ENCODE measurements at places on chromosomes 11 and 22.

DNA sequence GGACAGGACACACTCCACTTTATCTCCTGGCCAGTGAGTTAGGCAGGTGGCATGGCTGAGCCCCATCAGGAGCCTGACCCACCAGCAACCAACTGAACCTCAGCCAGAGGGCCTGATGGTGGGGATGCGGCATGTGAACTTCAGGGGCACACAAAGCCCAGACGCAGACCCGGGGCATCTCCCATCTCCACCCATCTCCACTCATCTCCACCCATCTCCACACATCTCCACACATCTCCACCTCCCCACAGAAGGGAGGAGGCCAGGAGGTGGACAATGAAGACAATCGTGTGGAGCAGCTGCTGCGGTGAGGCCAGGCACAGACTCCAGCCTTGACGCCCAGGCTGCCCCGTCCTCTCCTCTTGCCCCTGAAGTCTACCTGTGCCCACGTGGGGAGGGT, 340.8 kb downstream of the CTTN start:
- no peak for ATAC-seq
- no peaks in the 10 kb centered on the region for H3K36me3 ChIP-seq
- peaks cover 55% of the 10 kb centered on the region for H3K27me3 ChIP-seq

GRCh38 chr11:96167787-96168186, 175.2 kb downstream of the MAML2 start:
- no peak overlapping the region for H3K4me3 ChIP-seq
- H3K27me3 ChIP-seq = no peaks in the 10 kb centered on the region
- peaks cover 15% of the 10 kb centered on the region for H3K36me3 ChIP-seq
- ATAC-seq = no peak

GRCh38 chr22:37282385-37282677, at the start of gene CYTH4:
CYTH4 (plus strand) TSS chr22:37282508; CDS start chr22:37282570, 62 bp downstream.
- H3K27me3 ChIP-seq = no peaks in the 10 kb centered on the region
- H3K36me3 ChIP-seq = peaks cover 15% of the 10 kb centered on the region
- H3K27ac ChIP-seq = peak within 1 kb of the TSS; percentile 93
- H3K4me3 ChIP-seq = peak within 1 kb of the TSS; percentile 86

- ATAC-seq = no peak
- no peaks in the 10 kb centered on the region for H3K4me1 ChIP-seq
- no peaks in the 10 kb centered on the region for H3K36me3 ChIP-seq
- no peak overlapping the region for H3K4me3 ChIP-seq
- H3K27me3 ChIP-seq = no peaks in the 10 kb centered on the region
- no peak overlapping the region for H3K27ac ChIP-seq
These were observed 235.4 kb downstream of the METTL15 start for GRCh38 chr11:28343304-28344233.

- ATAC-seq = no peak
- H3K36me3 ChIP-seq = no peaks in the 10 kb centered on the region
- H3K27ac ChIP-seq = no peak overlapping the region
These were observed 8.4 kb downstream of the MAPK8IP2 start for GRCh38 chr22:50608996-50609395.

- H3K27me3 ChIP-seq = peaks cover 16% of the 10 kb centered on the region
- ATAC-seq = no peak
- H3K4me1 ChIP-seq = no peaks in the 10 kb centered on the region
- H3K36me3 ChIP-seq = no peaks in the 10 kb centered on the region
- no peak overlapping the region for H3K27ac ChIP-seq
These were observed 200.3 kb downstream of the C11orf91 start for GRCh38 chr11:33500332-33500731.
